Thymus (tissue), 14 donors: ENCODE measurements at places on chromosomes 16 and 17.
A peak's percentile ranks its signal among the peaks of the same experiment; 100 is the strongest.

DNA sequence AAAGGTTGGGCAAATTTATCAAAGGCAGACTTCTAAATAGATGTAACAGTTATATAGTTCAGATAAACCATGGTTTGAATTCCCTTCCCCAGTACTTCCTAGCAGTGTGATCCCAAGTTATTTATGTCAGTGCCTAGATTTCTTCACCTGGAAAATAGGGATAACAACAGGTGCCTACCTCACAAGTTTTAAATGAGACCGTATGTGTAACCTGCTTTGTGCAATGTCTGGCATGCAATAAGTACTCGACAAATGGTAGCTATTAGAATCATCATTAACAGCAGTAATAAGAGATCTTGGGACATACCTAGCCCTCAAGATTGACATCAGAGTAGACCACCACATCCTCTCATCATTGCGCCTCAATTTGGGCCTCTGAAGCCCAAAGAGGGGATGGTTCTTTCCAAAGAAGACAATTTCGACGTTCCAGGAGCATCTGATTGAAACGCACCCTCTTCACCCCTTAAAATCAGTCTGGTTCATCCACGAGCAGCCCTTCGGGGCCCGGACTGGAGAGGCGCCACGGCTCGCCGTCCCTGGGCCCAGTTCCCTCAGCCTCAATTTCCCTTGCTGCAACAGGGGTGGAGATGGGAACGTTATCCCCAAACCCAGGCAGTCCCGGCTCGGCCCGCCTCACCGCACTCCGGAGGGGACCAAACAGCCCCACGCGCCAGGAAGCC is 541 bp downstream of the ACACA start:
- peak; percentile 29 for DNase-seq

DNA sequence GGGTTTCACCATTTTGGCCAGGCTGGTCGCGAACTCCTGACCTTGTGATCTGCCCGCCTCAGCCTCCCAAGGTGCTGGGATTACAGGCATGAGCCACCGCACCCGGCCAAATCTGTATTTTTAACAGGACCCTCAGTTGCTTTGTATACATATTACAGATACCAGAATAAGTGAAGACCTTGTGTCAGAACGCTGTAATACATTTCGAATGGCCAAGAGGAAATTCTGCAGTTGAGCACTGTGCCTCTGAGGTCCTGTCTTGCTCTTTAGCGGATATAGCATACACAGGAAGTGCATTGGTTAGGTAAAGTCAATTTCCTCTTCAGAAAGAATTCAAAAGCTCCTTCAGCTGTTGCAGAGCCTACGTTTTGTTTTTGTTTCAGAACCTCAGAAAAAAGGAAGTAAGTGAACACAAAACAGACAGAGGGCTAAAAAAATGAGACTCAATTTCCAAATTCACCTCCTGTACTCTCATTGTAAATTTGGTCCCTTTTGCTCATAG is 15.7 kb downstream of the CRLF3 start:
- DNase-seq, result peak; percentile 93

- peak; percentile 48 for DNase-seq
Observed at GRCh38 chr17:8041249-8041928, 2.5 kb downstream of the ALOX15B start.

DNA sequence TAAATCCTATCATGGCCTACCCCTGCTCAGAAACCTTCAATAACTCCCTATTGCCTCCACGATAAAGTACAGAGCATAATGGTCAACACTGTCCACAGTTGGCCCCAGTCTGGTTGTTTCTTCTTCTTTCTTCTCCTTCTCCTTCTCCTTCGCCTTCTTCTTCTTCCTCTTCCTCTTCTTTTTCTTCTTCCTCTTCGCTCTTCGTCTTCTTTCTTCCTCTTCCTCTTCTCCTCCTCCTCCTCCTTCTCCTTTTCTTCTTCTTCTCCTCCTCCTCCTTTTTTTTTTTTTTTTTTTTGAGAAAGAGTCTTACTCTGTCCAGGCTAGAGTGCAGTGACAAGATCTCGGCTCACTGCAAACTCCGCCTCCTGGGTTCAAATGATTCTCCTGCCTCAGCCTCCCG is 23.8 kb downstream of the MRM1 start:
- no peak for DNase-seq

- no peak for DNase-seq
Observed at GRCh38 chr16:89690392-89690901, 4.0 kb downstream of the CDK10 start.

- DNase-seq, result no peak
Observed at GRCh38 chr16:57413733-57414132, 9.2 kb downstream of the CCL17 start.

DNA sequence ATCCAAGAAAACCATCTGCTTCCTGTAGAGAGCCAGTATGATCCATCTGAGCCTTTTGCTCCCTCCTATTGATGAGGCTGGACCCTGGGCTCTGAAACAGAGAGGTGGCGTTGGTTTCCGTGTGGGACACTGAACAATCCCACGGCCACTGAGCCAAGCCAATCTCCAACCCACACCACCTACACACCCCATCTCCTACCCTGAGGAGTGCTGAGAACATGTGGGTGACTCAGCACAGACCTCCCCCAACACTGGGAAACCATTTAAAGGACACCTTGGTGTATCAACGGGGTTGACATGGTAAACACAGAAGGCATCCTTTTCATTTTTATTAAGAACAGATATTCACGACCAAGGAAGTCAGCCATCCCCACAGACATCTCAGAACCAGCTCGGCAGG is 332.1 kb downstream of the SLC39A11 start:
- DNase-seq, result no peak

DNA sequence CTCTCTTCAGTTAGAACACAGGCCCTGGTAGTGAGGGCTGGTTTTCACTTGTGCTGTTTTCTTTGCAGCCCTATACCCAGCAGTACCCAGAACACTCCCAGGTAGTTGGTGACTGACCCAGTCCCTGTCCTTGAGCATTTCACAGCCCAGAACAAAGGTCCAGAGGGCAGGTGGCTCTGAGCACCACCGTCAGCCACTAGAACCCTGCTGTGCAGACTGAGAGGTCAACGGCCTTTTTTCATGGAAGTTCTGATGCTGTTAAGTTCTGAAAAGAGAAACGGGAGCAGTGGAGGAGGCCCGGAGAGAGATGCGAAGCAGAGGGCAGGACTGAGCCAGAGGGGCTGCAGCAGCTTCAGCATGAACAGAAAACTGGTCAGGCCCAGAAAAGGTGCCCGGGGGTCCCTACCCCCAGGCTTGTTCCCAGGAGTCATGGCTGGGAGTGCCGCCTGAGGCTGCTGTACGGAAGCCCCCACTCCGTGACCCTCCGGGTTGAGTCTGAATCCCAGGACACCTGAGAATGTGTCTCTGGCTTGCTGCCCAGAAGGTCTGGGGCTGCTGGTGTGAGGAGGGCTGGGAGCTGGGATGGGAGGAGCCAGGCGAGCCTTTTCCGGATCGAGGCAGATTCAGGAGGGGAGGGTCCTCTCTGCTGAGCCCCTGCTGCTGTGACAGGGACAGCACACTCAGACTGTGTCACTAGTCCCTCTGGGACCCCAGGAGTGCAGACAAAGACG is 8.7 kb downstream of the ZNF276 start:
- DNase-seq, result no peak

- no peak for DNase-seq
Observed at GRCh38 chr16:31214708-31215286, 878 bp downstream of the TRIM72 start.

DNA sequence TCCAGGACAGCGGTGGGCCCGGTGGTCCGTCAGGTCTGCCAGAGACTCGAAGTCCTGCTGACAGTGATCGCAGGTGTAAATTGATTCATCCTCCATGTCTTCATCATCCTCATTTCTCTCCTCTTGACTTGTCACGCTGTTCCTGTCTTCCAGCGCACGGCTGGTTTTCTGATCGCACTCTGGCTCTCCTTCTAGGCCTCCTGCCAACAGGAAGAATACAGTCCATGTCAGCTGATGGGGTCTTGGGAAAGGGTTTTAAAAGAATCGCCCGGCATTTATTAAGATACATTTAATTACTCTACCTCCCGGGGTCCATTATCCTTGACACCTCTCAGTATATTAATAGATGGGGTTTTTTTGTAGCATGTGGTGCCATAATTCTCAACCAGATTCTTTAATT is 125.1 kb downstream of the ZNF423 start:
- no peak for DNase-seq

DNA sequence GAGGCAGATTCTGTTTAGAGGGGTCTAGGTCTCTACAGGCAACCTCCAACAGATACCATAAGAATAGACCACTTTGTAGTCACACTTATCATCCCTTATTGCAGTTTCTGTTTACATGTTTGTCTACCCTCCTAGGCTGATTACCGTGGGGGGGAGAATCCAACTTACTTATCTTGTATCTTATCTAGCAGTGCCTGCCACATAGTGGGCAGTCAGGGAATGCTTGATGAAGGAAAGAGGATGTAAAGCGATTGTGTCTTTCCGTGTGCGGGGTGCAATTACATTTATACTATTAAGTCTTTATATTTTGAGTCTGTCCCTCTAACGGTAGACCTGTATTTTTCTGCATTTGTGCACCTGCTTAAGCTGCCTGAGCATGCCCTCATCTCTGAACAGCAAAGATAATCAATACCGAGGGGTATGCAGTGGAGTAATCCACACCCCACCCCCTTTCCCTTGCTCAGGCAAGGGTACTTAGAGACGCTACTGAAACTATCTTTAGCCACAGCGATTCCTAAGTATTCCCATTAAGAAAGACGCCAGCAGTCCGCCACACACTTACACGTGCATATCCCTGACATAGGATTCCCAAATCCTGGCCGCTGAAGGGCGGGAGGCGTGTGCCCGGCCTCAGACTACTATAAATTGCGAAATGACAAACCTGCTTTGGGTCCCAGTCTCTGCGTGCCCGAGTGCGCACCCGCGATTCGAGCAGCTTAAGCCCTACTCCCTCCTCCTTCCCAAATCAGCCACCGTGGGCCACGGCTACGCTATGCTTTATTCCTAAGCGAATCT is 635 bp upstream of the AATF start:
- DNase-seq, result no peak

DNA sequence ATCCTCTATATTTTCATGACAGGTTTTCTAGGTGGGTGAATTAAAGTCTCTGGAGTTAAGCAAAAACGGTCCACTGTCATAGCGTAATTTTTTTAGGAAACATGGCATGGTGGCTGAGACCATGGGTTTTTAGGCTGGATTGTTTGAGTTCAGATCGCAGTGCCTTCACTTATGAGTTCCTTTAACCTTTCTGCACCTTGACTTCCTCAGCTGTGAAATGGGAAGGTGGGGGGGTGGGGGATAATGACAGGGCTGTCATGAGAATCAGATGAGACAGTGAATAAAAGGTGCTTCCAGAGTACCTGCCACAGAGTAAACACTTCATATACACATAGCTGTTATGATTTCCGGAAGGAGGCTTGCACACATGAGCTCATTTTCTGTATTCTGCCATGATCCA is 11.8 kb downstream of the PRCD start:
- DNase-seq, result no peak

GRCh38 chr16:4067262-4068001 is 48.8 kb downstream of the ADCY9 start:
- DNase-seq, result no peak

GRCh38 chr16:6913566-6913965 is 419.1 kb upstream of the RBFOX1 start:
- DNase-seq, result no peak

GRCh38 chr16:83744441-83744981 is 63.3 kb upstream of the HSBP1 start:
- DNase-seq, result no peak

- no peak for DNase-seq
Observed at GRCh38 chr16:82201926-82202325, 31.9 kb upstream of the MPHOSPH6 start.

DNA sequence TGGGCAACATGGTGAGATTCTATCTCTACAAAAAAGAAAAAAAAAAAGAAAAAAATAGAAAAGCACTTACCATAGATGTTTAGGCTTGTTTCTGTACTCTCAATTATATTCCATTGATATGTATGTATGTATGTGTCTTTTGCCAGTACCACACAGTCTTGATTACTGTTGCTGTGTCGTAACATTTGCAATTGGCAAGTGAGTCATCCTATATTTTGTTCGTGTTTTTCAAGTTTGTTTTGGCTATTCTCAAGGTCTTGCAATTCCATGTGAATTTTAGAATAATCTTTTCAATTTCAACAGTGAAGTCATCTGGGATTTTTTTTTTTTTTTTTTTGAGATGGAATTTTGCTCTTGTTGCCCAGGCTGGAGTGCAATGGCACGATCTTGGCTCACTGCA is 19.3 kb downstream of the SPECC1 start:
- DNase-seq, result no peak

DNA sequence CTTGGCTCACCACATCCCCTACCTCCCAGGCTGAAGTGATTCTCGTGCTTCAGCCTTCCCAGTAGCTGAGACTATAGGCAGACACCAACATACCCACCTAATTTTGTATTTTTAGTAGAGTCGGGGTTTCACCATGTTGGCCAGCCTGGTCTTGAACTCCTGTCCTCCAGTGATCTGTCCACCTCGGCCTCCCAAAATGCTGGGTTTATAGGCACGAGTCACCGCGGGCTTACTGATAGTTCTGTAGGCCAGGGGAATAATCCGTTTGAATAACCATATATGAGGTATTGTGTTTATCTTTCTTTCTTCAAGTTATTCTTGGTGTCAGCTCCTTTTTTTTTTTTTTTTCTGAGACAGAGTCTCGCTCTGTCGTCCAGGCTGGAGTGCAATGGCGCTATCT is 7.7 kb downstream of the FAM234A start:
- no peak for DNase-seq

DNA sequence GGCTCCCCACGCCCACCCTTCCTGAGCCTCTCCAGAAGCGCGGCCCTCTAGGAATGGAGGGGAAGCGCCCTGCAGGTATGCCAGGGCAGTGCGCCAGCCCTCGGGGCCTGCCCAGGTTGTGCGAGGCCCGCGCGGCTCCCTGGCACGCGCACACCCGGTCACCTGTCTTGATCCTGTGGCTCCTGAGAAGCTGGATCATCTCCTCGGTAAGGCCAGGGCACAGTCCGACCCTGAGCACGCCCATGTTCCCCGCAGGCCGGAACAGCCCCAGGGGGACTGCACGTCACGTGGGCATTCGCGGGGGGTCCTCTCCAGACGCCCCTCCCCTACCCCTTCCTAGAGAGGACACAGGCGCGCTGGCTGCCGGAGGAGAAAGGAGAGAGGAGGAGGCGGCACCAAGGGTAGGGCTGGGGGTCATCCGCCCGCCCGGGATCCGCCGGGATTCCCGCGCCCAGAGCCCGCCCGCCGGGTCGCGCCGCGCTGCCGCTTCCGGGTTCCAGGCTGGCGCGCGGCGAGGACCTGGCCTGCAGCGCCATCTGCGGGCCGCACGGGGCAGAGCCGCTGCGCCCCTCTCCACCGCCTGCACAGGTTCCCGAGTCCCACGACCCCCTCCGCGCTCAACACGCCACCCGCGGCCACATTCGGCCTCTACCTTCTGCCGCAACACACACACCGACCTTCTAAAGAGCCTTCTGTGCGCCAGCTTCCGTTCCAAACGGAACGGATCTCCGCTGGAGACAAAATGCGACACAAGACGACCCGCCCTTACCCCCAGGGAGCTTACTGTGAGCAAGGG is at the start of gene RAD51D:
TSS of gene RAD51D (minus strand) at position 491 of the 796 bp plus-strand sequence. CDS start at position 244, 247 bp downstream.
- DNase-seq, result peak; percentile 77

- DNase-seq, result no peak
Observed at GRCh38 chr16:83967838-83968305, at the start of gene NECAB2. Gene NECAB2 (plus strand): TSS chr16:83968244. CDS start chr16:83968649, 405 bp downstream.

DNA sequence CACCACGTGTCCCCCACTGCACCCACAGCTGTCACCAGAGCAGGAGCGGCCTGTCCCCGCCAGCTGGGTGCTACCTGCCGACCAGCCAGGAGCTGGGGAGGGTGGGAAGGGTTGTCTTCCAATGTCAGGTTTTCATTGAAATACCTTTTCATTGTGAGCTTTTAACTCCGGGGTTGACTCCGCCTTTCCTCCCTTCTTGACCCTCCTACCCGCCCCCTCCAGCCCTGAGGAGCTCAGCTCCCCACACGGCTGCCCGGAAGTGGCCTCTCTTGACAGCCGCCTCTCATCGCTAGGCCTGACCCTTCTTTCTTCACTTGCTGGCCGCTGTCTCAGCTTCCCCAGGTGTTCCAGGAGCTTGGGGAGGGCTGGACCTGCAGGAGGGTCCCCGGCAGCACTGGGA is 21.2 kb upstream of the GNG13 start:
- no peak for DNase-seq
